ENCODE measurements at places on chromosomes 1 and 21.

GRCh38 chr1:175232335-175232734 is 39.8 kb upstream of the KIAA0040 start:
- DNase-seq: no peak

- no peak for DNase-seq
Observed at GRCh38 chr1:216054600-216054999, 368.6 kb downstream of the USH2A start.

GRCh38 chr1:180997843-180998504 is 24.7 kb downstream of the STX6 start:
- DNase-seq: no peak

GRCh38 chr1:180382326-180383115 is 119.9 kb downstream of the ACBD6 start:
- DNase-seq: no peak

DNA sequence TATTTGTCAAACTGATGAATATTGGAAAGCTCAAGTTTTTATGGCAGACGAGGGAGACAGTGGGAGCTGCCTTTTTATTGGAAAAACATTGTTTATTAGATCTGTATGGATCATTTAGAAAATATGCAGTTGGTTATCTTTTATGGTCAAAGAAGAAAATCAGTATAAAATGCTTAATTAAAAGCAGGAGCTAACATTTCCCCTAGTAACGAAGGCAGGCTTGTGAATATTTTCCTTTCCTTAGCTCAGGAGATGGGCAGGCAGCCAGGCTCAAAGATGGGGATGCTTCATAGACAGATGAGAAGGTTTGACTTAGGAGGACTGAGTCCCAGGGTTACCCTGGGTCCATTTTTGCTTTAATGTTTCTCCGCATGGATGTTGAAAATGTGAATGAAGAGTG is 26.0 kb downstream of the ROR1 start:
- no peak for DNase-seq

All from stimulated activated CD8-positive, alpha-beta memory T cell treated with anti-CD3 and anti-CD28 coated beads, Interleukin-15, amount 100 ng/mL, for 1 hour (primary cell).